ENCODE measurements at places on chromosomes 1 and 21.

GRCh38 chr1:100107696-100108095 is 25.0 kb downstream of the SASS6 start:
- no peak for DNase-seq

- DNase-seq = no peak
Observed at GRCh38 chr1:13733711-13734110, 33.7 kb downstream of the PRDM2 start.

- no peak for DNase-seq
Observed at GRCh38 chr1:33459691-33460090, 12.8 kb upstream of the ZSCAN20 start.

DNA sequence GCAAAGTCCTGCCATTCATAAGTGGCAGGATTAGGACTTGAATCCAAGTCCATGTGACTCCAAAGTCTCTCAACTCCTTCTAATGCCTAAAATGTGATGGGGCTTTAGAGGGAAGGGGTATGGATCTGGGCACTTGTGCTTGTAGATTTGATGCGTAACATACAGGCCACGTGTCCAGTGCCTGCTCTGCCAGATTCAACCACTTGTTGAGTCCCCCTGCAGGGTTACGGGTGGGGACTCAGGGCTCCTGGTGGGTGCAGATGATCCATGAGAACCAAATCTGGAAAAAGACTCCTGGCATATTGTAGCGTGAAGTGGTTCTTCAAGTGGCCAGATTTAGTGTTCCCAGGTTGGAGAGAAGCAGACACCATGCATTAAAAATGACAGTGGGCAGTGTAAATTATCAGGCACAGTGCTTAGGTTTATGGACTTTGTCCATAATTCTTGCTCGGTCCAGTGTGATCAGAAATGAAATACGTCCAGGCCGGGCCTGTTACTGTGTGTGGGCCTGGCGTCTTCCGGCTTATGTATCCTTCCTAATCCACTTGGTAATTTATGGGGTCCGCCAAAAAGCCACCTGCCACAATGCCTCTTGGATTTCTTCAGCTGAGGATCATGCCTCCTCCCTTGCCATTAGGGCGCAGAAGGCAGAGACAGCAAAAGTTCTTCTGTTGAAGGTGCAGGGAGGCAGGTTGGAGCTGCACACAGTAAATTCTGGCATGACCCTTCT is 51.2 kb upstream of the LRP8 start:
- no peak for DNase-seq

DNA sequence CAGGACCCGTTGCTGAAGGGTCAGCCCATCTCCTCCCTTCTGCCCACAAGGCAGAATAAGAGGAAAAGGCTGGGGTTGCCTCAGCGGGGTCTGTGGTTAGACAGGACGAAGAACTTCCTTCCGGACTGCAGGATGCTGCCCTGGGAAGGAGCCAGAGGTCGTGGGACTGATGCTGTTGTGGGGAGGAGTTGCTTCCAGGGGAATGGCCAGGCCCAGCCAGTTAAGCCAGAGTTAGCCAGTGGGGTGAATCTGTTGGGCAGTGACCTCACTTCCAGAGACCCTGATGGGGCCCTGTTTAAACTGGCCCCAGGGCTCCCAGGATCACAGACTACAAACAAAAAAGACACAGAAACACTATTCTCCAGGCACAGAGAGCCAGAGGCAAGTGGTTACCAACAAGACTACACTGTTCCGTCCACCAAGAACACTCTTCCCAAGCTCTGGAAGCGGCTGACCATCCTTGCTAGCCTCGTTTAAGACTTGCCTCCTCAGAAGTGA is 13.0 kb downstream of the FAM229A start:
- DNase-seq = peak; percentile 94

- peak; percentile 51 for DNase-seq
Observed at GRCh38 chr1:94542088-94542870, 720 bp upstream of the F3 start.

- DNase-seq = no peak
Observed at GRCh38 chr1:230165536-230165935, 98.5 kb downstream of the GALNT2 start.

DNA sequence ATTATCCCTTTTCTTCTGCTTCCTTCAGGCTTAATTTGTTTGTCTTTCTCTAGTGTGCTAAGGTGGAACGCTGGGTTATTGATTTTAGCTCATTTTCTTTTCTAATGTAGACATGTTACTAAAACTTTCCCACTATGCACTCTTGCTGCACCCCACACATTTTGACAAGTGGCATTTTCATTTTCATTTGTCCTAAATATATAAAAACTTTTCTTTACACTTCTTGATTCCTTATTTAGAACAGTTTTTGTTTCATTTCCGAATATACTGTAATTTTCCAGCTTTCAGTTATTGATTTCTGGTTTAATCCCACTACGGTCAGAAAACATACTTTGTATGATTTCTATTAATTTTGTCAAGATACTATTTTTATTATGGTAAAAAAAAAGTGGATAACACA is 25.3 kb downstream of the SH3BP5L start:
- DNase-seq = no peak

DNA sequence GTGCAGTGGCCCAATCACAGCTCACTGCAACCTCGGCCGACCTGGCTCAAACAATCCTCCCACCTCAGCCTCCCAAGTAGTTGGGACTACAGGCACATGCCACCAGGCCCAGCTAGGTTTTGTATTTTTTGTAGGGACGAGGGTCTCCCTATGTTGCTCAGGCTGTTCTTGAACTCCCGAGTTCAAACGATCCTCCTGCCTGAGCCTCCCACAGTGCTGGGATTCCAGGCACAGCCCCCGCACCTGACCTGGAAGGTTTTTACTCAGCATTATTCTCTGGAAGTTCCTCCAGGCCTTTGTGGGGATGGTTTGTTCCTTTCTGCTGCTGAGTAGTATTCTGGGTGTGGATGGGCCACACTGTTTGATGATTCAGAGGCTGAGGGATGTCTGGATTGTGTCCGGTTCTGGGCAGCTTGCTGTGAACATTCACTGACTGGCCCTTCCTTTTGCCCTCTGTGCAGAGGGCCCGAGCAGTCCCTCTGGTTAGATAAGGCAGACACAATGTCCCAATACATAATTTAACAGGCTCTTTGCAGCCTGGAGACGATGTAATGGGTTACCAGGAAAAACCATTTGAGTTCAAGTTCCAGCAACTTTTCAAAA is 6.0 kb upstream of the TRAPPC10 start:
- peak; percentile 93 for DNase-seq

GRCh38 chr1:29756901-29757725 is 520.8 kb downstream of the PTPRU start:
- DNase-seq = no peak

GRCh38 chr1:115753830-115754229 is 14.7 kb downstream of the CASQ2 start:
- DNase-seq = no peak

- DNase-seq = peak; percentile 39
Observed at GRCh38 chr1:103516693-103517092, 8.8 kb upstream of the RNPC3 start.

DNA sequence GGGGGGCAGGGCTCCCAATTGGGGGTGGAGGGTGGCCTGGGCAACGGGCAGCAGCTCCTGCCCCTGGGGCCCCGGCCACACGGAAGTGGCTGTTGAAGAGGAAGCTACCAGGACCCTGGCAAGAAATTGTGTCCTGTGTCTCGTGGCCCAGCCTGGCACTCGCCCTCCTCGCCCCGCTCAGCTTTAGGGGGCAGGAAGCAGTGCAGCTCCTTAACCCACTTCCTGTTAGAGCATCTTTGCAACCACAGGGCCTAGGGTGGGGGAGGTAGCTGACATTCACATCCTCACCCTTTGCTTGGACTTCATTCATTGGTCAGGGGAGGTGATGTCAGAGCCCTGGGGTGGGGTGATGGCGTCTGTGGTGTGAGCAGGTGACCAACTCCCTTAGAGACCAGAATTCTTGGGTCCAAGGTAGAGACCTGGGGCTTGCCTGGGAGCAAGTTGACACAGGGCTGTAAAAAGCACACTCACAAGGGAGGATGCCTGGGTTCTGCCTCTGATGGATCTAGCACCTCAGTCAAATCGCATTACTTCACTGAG is at the start of gene ARHGAP30:
Gene ARHGAP30 (minus strand): TSS at position 161 of the 540 bp plus-strand sequence. CDS start 267 bp downstream, outside the sequence.
- DNase-seq = no peak

DNA sequence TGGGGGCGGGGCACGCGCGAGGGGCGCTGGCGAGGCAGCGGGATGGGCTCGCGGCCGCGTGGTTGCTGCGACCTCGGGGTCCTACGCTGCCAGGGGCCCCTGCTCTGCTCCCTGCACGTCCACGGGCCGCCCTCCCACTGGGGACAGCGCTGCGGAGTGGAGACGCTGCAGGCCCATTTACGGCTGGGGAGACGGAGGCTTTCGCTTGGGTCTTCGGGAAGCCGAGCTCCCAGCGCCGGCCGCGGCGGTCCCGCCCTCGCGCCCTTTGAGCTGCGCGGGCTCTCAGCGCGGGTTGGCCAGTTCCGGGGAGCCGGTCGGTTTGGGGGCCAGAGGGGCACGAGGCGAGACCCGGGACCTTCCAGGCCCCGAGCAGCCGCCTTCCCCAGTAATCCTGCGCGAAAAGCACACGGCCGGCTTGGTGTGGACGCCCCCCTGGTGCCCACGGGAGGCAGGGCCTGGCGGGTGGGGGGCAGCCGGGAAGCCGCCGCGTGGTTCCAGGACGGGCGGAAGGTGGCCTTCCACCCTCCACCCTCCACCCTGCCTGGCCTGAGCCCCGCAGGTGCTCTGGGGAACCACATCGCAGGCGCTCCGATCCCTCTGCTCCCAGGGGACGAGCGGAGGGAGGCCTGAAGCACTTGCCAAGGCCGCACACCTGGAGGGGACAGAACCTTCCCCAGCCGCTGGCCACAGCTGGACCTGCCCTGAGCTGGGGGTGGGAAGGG is 570 bp upstream of the PEX10 start:
- DNase-seq = peak; percentile 49

DNA sequence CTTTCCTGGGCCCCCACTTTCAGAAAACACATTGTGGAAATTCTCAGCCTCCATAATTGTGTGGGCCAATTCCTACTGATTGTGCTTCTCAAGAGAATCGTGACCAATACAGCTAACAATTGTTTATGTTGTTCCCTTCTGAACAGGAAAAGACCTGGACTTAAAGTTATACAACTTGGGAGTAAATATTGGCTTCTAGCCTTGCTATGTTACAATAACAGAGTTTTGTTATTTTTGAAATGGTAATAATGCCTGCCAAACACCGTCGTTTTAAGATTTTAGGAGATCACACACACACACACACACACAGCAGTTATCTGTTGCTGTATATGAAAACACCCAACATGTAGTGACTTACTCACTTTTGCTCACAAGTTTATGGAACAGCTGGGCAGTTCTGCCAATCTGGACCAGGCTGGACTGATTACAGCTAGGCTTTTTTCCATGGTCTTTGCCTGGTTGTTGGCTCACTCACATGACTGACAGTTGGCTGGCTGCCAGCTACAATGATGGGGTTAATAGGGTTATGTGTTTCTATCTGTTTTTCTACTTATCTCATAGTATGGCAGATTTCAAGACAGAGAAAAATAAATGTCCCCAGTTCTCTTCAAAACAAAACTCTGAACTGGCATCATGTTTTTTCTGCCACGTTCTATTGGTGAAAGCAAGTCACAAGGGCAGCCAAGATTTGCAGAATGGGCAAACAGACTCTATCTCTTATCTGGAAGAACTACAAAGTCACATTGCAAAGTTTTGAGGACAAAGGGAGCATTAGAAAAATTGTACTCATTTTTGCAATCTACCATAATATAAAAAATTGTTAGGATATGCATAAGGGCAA is 447.5 kb downstream of the NEGR1 start:
- no peak for DNase-seq

GRCh38 chr1:237542525-237543418 is 347.9 kb downstream of the ZP4 start:
- peak; percentile 1 for DNase-seq

GRCh38 chr1:155499263-155499662 is 63.3 kb downstream of the ASH1L start:
- peak; percentile 23 for DNase-seq

DNA sequence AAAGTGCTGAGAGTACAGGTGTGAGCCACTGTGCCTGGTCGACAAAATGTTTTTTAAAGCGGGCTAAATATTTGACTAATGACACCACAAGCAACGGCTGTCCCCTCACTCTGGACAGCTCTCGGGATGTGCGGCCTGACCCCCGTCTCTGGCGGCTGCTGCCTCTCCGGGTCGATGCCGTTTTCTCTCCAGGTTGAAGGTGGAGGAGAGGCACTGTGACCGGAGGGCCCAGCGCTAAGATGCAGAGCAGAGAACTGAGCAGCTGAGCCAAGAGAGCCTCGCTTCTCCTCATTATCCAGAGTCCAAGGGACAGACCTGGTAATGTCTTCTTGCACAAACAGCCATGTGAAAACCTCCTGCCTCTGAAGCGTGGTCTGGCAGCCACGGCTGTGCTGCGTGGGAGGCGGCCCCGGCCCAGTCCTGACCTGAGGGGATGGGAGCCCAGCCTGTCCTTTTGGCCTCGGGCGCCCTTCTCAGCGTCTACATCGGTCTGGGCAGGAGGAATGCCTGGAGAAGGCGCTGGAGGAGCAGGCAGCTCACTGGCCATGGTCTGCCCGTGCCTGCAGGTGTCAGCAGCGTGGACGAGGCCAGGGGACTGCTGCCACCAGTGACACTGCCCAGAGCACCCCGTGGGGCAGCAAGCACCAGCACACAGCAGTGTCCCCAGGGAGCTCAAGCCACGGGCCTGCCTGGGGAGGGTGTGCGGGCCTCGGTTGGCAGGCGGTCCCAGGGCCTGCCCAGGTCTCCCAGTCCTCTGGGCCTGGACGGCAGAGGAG is 10.3 kb downstream of the MORN1 start:
- DNase-seq = no peak

DNA sequence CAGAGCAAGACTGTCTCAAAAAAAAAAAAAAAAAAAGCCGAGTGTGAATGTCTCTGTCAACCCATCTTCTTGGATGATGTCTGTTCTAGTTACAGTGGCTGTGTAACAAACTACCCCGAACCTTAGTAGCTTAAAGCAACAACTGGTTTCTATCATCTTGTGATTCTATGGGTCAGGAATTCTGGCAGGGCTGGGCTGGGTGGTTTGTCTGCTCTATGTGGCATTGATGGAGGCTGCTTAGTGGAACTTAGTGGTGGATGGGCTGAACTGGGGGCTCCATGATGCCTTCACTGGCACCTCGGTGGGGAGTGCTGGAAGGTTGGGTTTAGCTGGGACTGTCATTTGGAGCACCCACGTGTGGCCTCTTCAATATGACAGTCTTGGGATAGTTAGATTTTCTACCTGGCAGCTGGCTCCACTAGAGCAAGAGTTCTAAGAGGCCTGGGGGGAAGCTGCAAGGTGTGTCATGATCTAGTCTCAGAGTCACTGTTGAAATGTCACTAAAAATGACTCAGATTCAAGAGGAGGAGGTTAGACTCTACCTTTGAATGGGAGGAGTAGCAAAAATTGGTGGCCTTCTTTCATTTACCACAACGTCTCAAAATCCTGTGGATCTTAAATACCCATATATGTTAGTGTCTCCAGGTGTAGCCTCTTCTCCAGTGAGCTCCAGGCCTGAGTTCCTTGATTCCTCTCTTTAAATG is 18.6 kb downstream of the ACOT11 start:
- no peak for DNase-seq

DNA sequence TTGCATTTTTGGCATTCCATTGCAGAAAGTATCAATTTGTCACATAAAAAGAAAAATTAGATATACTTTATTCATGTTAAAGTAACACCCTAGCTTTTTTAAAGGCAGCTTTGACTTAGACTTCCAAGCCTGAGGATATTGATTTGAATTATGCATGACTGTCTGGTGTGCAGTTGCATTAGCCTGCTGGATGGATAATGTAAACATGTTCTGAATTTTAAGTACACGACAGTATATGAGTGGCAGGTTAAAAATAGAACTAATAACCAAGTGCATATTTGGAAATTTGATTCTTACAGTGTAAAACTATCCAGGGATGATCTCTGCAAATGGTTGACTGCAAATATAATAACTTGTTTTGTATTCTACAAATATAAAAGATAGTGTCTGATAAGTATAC is 124.0 kb downstream of the SYT14 start:
- no peak for DNase-seq
